ENCODE measurements at places on chromosomes 4 and X. TPM values are rescaled to one million over a fixed set of nuclear protein-coding genes. Genes with fewer than 3 reads are reported as not detected.

- DNase-seq: no peak
Measured at GRCh38 chr4:163284304-163284703, 48.1 kb downstream of the NPY1R start.

- DNase-seq: no peak
Measured at GRCh38 chrX:121146059-121146628, 98.7 kb downstream of the GLUD2 start.

- DNase-seq: peak; percentile 43
Measured at GRCh38 chrX:70480660-70481018, 36.0 kb downstream of the DLG3 start.

DNA sequence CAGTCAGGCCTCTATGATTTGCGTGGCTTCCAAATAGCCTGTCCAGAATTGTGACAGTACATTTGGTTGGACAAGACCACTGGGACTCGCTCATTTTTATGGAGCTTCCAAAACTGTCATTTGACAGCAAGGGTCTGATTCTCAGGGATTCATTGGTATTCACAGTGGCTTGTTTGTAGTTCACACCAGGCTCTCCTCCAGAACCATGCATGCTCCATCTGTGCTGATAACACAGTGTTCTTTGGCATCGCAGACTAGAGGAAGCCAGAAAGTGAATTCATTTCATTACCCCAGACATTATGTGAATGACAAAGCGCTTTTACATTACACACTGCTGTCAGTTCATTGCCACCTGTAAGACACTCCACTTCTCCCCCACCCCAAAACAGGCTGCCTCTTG, 208.3 kb downstream of the ARHGAP10 start:
- DNase-seq: no peak

DNA sequence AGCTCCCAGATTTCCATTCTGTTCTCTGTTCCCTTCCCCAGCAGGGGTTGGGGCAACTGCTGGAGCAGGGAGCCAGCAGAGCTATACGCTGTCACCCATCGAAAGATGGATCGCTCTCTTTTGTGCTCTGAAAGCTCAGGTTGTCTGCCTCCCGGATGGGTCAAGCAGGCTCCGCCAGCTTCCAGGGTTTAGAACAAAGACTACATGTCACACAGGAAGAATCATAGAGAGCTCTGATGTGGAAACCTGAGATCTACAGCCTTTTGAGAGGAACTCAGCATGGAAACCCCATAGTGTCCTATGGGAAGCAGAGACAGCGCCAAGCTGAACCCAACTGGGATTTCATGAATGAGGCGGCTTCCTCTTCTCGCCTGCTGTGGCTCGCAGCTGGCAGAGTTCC, 205.4 kb downstream of the HS3ST1 start:
- no peak for DNase-seq

GRCh38 chr4:143186212-143186611, 1.5 kb downstream of the USP38 start:
- no peak for DNase-seq

- DNase-seq: peak; percentile 92
Measured at GRCh38 chrX:129982300-129983251, at the start of gene BCORL1. Gene BCORL1, plus strand, starts transcription at chrX:129982635. Its CDS starts 22,597 bp downstream, at chrX:130005232.

DNA sequence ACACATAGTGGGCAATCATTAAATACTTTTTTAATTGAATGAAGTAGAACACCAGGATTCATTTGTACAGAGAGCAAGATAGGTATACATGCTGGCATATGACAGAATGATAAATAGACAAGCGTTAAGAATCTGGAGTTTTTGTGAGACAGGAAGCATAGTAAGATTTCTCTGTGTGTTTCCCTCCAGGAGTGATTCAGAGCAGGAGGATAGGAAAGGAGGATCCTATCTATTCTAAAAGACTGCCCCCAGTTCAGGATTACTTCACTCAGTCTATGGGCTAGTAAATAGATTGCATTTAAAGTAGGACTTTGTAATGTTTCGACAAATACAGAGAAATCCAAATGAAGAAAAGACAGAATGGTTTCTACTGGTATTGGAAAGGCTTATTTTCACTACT, 423.7 kb downstream of the PDGFC start:
- DNase-seq: no peak

- DNase-seq: no peak
Measured at GRCh38 chrX:69396916-69397315, 107.2 kb upstream of the NALF2 start.

- DNase-seq: no peak
Measured at GRCh38 chr4:138347561-138347960, 105.4 kb upstream of the SLC7A11 start.

DNA sequence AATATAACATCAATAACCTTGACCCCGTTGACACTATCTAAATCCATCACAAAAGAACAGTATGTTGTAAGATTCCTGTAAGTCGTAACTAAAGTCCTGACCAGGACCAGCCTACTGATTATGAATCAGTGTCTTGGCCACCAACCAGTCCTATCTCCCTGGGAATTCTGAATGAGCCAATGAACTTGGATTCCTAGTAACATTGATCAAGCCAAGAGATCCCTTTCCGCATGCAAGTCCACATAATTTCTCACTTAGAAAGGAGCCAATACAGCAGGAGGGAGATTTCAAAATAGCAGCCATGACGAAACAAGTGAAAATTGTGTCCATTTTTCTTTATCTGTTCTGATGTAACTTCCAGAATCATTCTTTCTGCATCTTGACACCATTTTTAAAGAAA, 9.5 kb downstream of the XPNPEP2 start:
- no peak for DNase-seq

GRCh38 chrX:143437439-143437838, 79.8 kb downstream of the SPANXN3 start:
- no peak for DNase-seq

GRCh38 chr4:78768452-78769180, 7.5 kb upstream of the BMP2K start:
- no peak for DNase-seq

GRCh38 chrX:48833542-48834138, 1.8 kb downstream of the PCSK1N start:
- no peak for DNase-seq

GRCh38 chr4:187109636-187110035, 386.0 kb upstream of the FAT1 start:
- no peak for DNase-seq

DNA sequence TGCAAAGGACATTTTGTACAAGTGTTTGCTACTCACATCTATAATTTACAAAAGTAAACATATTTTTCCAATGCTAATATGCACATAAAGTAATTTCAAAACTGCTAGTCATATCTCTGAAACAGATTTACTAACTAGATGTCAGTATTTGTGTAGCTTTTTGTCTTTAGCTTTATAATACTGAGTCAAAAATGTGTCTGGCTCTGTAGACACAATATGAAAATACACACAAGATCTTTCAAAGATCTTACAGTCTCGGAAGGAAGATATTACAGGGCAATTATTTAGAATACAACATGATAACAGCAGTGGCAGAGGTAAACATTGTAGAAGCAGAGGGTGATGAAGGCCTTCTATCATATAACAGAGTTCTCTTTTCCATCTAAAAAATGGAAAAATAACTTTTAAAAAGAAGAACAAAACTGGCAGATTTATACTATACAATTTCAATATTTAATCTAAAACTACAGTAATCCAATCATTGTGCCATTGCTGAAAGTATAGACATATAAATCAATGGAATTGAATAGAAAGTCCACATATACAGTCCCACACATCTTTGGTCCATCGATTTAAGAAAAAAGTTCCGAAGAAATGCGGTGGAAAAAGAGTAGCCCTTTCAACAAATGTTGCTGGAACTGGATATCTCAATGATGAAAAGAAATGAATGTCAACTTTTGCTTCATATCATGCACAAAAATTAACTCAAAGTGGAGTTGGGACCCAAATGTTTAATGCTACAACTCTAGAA, 29.4 kb downstream of the ARAP2 start:
- DNase-seq: no peak

DNA sequence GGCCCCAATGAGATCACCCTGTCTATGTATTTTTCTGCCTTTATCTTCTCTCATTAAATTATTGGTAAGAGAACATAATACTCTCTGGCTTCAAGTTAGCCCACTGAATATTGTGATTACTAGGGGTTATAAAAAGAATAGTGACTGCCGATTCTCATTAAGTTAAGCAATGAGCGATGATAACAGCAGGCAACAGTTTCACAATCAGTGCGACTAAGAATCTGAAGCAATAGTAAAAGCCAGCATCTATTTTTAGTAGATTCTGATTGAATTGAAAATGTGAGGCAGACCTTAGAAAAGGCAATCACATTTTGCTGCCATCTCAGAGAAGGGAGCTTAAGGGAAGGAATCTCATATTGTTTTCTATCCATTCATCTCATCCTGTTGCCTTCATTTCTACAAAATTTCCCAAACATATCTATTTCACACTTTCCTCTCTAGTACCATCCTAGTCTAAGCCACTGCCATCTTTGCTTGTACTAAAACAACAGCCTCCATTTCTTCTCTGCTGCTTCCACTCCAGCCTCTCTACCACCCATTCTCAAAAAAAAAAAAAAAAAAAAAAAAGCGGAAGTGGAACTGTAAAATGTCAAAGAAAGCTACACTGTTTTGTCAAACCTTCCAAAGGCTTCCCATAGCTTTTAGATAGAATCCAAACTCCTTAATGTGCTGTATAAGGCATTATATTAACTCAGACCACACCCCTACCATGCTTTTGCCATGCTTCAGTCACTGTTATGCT, 17.4 kb downstream of the GABRA4 start:
- no peak for DNase-seq

DNA sequence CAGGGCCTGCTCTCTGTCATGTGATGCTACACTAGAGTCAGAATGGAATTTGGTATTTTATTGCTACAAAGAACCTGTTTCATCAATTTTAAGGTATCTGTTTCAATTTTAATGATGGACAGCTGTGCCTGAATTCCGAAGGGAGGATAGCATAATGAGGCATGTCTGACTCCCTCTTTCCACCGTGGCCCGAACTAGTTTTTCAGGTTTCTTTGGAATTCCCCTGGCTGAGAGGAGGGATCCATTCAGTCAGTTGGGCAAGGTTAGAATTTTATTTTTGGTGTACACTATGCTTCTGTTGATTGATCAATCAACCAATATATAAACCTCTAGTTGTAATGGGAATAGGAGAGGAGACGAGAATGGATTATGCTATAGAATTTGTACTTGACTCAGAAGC, 761.8 kb downstream of the FAM133A start:
- no peak for DNase-seq

GRCh38 chr4:171583790-171584189, 229.4 kb upstream of the GALNTL6 start:
- no peak for DNase-seq

- DNase-seq: no peak
Measured at GRCh38 chr4:165184220-165184619, 23.1 kb upstream of the KLHL2 start.

DNA sequence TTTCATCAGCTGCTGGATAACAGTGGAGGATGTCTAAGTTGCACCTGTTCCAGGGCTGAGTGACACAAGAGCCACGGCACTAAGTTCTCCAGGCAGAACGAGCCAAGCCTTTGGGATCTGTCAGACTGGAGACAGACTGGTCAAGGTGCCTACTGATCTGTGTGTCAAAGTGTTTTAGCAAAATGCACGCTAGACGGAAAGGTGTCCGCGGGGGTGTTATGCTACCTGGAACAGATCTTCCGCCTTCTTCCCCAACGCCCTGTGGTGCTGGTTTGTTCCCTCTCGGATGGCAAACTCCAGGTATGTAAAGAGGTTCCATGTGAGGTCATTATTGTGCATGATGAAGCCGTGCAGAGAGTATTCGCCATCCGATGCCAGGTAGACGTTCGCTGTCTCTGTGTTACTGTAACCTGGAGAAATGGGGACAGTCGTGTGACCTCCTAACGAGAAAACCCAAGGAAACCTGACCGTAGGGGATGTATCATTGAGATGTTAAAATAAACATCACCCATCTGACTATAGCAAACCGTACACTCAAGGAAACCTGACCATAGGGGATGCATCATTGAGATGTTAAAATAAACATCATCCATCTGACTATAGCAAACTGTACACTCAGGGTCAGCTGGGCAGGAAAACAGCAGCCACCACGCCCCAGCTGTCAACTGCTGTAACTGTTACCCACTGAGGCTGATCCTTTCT, 29.7 kb upstream of the SLC25A6 start:
- DNase-seq: peak; percentile 9

DNA sequence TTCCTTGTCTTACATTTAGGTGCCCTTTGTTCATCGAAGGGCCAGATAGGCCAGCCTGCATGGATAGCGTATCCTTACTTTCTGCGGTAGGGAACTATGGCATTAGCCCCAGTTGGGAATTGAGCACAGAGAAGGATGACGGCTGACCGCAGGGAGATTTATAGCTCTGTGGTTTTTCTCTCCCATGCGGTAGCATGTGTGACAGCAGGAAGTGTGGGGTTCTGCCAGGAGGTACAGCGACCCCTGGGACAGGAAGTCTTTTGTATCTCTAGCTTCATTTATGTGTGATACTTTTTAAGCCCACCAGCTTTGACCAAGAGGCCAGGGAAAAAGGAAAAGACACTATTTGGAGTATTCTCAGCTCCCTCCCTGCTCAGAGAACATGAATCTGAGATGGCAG, 33.1 kb downstream of the GAB3 start:
- DNase-seq: no peak

The MAGEB6 gene
- 5.1 TPM for polyA plus RNA-seq

The SLC4A4 gene
- polyA plus RNA-seq: 2.9 TPM

The PABPC1L2A gene
- polyA plus RNA-seq: 1.0 TPM

The CSN1S1 gene
- 0.45 TPM for polyA plus RNA-seq

The FGG gene
- polyA plus RNA-seq: 5.1 TPM

The ZNF157 gene
- 0.51 TPM for polyA plus RNA-seq

The BEX2 gene
- polyA plus RNA-seq: 82.7 TPM
